ENCODE measurements at places on chromosomes 4 and X. TPM values are rescaled to one million over a fixed set of nuclear protein-coding genes. Genes with fewer than 3 reads are reported as not detected.

DNA sequence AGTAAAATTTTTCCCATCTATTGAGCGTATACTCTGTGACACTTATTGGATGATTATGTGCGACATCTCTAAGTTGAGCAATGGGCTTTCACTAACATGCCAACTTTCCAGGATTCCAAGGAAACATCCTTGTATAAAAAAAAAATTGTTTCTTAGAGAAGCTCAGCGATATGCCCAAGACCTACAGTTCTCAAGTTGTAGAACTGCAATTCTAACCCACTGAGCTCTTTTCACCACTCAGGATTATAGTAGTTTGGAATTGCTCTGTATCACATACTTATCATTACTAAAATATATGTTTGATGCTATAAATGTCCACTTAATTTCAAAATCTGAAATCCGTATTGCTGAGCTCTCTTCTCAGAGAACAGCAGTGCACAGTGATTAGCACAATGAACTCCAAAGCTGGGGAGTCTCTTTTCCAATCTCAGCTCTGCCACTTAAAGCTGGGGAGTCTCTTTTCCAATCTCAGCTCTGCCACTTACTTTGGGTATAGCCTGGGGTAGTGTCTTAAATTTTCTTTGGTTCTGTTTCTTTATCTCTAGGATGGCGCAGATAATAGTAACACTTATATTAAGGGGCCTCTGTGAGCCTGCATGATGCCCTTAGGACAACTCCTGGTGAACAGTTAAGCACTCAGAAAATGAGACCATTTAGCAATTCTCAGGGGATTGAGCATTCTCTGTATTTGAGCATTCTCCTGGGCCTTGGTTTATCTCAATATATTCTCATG, 1722.2 kb upstream of the AGA start:
- H3K27me3 ChIP-seq = no peaks in the 10 kb centered on the region
- H3K4me3 ChIP-seq = no peak overlapping the region
- H3K36me3 ChIP-seq = no peaks in the 10 kb centered on the region
- H3K27ac ChIP-seq = no peak overlapping the region
- no peak for DNase-seq

- H3K27me3 ChIP-seq = peaks cover 12% of the 10 kb centered on the region
- H3K4me1 ChIP-seq = no peaks in the 10 kb centered on the region
- H3K27ac ChIP-seq = no peak overlapping the region
- H3K4me3 ChIP-seq = no peak overlapping the region
- DNase-seq = no peak
- no peaks in the 10 kb centered on the region for H3K36me3 ChIP-seq
Observed at GRCh38 chr4:83725336-83726085, 189.6 kb downstream of the GPAT3 start.

GRCh38 chr4:65918872-65919271, 248.6 kb upstream of the EPHA5 start:
- no peak overlapping the region for H3K4me3 ChIP-seq
- no peak for DNase-seq
- H3K27ac ChIP-seq = no peak overlapping the region
- no peaks in the 10 kb centered on the region for H3K36me3 ChIP-seq
- H3K4me1 ChIP-seq = no peaks in the 10 kb centered on the region

GRCh38 chr4:140302151-140302859, 71.1 kb upstream of the SCOC start:
- peaks cover 10% of the 10 kb centered on the region for H3K27me3 ChIP-seq
- DNase-seq = no peak
- H3K4me1 ChIP-seq = no peaks in the 10 kb centered on the region
- H3K27ac ChIP-seq = no peak overlapping the region

DNA sequence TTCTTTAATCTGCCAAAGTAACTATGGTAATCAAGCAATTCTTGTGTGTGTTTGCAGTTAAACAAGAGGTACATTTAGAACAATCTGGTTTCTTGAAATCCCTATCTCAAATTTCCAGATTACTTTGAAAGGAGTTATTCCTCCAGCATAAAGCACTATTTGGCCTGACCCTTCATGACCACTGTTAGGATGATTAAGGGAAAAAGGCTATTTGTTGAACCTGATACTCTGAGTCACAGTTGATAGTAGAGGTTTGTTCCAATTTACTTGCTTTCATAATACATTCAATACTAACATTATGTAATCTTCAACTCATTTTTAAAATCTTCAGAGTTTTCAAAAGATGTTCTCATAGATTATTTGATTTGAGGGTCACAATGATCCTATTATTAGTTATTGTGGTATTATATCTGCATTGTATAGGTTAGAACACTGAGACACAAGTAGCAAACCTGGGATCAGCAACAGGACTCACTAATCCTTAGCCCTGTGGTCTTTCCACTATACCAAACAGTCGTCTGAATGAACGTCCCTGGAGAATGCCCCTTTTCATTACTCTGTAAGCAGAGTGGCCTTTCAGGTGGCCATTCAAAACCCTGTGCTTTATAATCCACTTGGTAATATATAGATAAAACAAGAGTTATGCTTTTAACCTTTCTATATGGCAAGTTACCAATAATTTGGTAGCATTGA, 8.1 kb upstream of the NDST4 start:
- no peaks in the 10 kb centered on the region for H3K4me1 ChIP-seq
- DNase-seq = no peak
- H3K4me3 ChIP-seq = no peak overlapping the region
- H3K27me3 ChIP-seq = no peaks in the 10 kb centered on the region
- H3K27ac ChIP-seq = no peak overlapping the region
- H3K36me3 ChIP-seq = no peaks in the 10 kb centered on the region

DNA sequence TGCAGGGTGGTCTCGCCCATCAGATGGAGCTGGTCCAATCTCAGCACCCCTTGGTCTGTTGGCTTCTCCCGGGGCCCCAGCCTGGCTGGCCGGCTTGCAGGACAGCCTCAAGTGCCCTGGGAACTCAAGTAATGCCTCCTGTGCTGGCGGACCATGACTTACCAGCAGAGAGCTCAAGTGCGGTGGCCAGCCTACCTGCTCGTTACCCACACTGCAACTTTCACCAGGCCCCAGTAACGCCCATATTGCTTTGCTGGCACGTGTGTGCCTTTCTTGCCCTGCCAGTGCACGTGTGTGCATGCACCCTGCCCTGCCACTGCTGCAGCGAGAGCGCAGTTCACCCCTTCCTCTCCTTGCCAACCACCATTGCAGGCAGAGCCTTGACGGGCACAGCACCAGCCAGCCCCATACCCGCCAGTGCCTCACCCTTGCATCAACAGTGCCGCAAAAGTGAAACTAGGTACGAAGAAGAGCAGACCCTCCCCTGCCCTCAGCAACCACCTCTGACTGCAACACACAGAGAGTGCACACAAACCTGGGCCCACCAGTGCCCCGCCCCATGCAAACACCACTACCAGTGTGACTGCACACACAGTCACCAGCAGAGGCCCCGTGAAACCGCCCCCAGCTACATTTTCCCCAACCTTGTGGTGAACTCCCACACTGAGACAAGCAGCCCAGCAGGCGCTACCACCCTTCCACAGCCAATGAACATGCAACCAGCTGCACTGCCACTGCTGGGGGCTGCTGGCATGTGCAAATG, 88.9 kb upstream of the POU3F4 start:
- H3K27me3 ChIP-seq = no peaks in the 10 kb centered on the region
- H3K4me1 ChIP-seq = no peaks in the 10 kb centered on the region
- H3K27ac ChIP-seq = no peak overlapping the region
- H3K4me3 ChIP-seq = no peak overlapping the region
- no peak for DNase-seq

GRCh38 chr4:11564021-11564420, 135.3 kb upstream of the HS3ST1 start:
- H3K36me3 ChIP-seq = no peaks in the 10 kb centered on the region
- no peaks in the 10 kb centered on the region for H3K4me1 ChIP-seq
- DNase-seq = no peak
- no peak overlapping the region for H3K27ac ChIP-seq

Gene AFF2
- 0.36 TPM for total RNA-seq

Gene PROM1
- not detected for total RNA-seq
